ENCODE measurements at places on chromosomes 7 and 10.

- DNase-seq = no peak
These were observed 45.5 kb downstream of the AOC1 start for GRCh38 chr7:150897502-150898474.

DNA sequence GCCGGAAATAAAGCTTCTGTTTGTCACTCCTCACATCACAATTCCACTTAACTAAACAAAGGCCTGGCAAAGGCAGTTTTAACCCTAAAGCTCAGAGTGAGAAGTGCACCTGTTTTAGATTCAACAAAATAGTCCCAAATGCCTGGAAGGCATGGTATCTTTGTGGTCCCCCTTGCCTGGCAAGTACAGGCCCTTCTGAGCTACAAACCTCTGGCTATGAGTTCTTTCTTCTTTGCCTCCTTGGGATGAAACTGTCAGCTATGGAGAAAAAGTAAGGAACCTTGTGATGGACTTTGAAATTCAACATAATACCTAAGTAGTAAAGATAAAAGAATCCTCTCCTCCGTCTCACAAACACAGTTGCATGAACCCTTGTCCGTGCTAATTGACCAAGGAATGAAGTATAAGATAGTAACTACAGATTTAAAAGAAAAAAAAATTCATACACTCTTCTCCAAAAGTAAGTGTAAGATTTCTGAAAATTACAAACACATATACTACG lies 244.5 kb upstream of the ETV1 start:
- no peak for DNase-seq

DNA sequence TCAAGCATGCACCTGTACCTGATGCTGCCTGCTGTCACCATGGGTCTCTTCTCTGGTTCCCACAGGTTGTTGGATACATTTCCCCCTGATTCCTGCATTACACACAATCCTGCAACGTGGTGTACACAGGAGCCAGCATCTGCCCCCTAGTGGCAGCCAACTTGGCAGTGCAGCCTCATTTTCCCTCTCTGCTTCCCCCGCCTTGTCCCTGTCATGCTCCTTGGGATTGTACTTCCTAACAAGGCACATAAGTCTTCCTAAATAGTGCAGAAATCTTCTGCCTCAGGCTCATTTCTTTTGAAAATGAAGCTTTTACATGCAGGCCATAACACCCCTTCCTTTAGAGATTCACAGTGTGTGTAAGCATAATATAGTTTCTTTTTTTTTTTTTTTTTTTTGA lies 387.5 kb downstream of the CCSER2 start:
- DNase-seq = peak; percentile 1

DNA sequence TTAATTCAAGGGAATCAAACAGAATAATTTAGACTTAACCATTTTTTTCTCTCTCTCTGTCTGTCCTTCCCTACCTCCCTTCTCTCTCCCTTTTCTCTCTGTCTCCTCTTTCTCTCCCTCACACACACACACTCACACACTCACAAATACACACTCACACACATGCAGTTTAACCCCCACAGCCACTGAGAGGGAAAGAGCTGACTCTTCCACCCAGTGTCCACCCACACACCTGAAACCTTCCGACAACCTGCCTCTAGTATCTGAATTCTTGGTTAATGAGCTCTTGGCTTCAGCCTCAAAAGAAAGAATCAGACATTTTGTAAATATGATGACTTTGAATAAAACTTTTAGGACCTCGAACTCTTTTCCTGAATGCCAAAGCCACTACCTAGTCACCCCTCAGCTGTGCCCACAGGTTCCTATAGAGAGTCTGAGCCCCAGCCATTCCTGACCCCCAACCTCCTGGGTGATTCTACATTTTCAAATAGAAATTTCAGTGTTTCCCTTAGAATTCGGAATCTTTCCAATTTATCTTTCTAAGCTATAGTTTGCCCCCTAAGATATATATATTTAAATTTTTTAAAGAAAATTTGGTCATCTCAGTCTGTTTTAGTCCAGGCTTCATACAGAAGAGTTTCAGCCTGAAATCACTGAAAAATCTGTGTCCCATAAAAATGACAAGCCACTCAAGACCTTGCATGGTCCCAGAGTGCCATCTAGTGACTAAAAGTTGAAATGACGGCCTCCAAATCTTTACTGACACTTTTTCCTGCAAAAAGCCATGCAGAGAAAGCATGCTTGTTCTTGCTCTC lies 202.8 kb downstream of the IPMK start:
- DNase-seq = no peak

DNA sequence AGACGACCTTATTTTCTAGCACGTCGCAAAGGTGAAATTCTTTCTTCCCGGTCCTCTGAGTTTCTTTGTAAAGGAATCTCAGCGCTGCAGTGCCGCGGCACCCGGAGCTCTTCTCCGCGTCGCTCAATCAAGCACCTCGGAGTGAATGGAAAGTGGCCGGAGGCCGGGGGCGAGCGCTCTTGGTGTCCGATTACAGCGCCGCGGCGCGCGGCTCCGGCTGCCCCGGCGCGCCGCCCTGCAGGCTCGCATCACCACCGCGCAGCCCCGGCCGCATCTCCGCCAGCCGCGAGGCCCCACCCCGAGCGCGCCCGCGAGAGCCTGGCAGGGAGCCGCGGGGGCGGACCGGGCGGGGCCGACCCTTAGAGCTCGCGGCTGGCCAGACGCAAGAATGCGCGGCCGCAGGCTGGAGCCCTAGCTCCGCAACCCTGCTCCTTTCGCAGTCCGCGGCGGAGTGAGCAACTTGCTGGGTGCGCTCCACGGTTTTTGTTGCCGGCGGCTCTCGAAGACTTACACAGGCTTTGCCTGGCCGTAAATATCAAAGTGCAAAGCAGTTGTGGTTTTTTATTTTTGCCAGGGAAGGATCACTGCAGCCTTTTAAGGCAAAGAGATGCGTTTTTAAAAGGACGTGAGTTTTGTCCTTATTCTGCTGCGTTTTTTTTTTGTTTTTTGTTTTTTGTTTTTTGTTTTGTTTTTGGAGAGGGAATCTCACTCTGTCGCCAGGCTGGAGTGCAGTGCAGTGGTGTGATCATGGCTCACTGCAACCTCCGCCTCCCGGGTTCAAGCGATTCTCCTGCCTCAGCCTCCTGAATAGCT lies at the start of gene SEMA3C:
Gene SEMA3C (minus strand): TSS at position 143 of the 813 bp plus-strand sequence. CDS start 2,270 bp downstream, outside the sequence.
- peak; percentile 89 for DNase-seq

- no peak for DNase-seq
These were observed 61.3 kb downstream of the GFRA1 start for GRCh38 chr10:116211682-116212081.

- no peak for DNase-seq
These were observed 260.1 kb upstream of the LRRN3 start for GRCh38 chr7:110830778-110831177.

- DNase-seq = no peak
These were observed 15.1 kb downstream of the ADAM12 start for GRCh38 chr10:126373147-126373546.

DNA sequence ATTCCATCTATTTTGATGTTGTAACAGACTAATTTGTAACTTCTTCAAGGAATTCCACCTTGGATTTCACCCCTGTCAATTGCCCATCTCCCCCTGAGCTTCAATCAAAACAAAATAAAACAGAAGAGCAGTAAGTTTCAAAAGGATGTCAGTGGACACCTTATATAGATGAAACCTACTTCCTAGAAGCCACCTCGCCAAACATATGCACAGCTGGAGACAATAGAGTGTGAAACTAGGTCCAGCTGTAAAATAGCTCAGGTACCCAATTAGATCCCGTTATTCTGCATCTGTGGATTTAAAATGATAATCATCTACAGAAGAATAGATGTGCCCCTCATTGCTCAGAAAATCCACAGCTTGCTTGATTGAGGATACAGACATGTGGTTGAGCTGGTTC lies 598.6 kb downstream of the SH2D4B start:
- no peak for DNase-seq

GRCh38 chr10:75772153-75772887 lies 340.9 kb downstream of the LRMDA start:
- DNase-seq = no peak

DNA sequence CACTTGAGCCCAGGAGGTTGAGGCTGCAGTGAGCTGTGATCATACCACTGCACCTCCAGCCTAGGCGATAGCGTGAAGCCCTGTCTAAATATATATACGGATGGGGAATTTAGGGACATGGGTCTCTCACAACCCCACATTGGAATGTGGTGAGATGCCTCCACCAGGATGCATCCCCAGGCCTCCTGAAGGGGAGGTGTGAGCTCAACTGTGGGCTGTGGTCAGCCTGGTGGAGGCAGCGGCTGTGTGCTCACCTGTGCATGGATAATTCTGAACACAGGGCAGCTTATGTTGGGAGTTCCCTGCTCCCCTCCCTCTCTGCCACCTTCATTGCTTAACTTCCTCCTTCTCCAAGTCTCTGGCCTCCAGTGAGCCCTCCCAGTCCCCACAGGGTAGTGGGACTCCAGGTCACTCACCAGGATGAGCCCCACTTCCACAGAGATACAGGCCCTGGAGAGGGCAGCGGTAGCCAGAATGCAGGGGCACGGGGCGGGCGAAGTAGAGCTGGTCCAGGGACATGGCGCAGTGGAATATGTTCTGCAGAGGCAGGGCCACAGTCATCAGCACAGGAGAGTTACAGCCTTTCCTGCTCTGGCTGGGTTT lies 30.4 kb downstream of the PYROXD2 start:
- no peak for DNase-seq

- no peak for DNase-seq
These were observed 135.2 kb upstream of the GDF10 start for GRCh38 chr10:47164800-47165128.

DNA sequence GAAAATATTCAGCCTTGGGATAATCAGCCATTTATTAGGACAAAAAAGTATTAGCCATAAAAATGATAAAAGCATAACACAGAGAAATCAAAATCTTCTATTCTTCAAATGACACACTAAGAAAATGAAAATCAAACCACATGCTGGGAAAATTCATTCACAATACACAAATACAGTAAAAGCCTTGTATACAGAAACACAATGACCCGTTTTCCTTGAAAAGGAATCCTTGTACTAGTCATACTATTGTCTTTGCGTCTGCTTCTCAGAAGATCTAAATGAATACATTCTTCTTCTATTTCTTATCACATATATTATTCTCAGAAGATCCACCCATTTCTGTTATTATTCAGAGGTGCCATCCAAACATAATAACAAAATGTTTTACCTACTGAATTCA lies 749.1 kb downstream of the CNTNAP2 start:
- DNase-seq = no peak

DNA sequence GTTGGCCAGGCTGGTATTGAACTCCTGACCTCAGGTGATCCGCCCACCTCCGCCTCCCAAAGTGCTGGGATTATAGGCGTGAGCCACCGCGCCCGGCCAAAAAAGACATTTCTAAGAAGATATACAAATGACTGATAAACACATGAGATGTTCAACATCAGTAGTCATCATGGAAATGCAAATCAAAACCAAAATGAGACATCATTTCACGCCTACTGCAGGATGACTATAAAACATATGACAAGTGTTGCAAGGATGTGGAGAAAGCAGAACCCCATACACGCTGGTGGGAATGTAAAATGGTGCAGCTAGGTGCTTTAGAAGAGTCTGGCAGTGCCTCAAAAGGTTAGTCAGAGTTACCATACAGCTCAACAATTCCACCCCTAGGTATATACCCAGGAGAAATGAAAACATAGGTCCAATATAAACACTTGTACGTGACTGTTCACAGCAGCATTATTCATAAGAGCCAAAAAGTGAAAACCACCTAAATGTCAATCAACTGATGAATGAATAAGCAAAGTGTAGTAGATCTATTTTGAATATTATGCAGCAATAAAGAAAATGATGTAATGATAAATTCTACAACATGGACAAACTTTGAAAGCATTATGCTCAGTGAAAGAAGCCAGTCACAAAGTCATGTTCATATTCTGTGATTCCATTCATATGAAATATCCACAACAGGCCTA lies 24.5 kb downstream of the TMEM209 start:
- DNase-seq = no peak

DNA sequence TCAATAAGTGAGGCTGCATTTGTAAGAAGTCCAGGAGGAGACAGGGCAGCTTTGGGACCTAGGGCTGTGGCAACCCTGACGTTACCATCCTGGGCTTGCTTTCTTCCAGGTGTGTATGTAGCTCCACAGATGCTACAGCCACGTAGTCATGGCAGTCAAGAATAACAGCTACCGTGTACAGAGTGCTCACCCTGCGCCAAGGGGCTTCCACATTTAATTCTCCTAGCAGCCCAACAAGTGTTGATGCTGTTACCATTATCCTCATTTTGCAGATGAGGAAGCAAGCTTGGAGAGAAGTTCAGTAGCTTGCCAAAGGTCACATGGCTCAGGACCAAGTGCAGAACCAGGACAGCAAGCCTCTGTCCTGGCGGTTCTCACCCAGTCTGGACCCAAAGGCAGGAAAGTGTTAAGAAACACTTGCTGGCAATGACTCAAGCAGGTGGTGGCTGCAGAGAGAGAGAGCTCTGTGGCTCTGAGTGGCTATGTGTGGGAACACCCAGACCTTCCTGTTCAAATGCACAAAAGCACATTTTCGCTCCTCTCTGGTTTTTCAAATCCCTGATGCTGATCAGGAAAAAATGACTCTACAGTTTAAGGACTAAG lies 89.8 kb downstream of the CREM start:
- DNase-seq = no peak

DNA sequence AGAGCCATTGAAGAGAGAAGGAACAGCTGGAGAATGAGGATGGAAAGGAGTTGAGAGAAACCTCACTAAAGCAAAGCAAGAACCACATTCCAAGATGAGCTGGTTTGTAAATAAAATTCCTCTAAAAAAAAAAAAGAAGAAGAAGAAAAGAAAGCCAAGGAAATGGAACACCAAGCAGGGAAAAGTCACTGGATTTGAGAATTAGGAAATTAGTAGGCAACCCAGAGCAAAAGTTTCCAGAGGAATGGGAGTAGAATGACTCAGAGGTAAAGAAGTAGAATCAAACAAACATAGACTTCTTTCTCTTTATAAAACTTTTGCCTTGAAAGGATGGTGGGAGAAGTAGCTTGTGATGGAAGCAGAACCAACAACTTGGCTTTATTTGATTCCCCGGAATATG lies 3.9 kb downstream of the CH25H start:
- DNase-seq = no peak

- no peak for DNase-seq
These were observed 41.9 kb downstream of the ADRA2A start for GRCh38 chr10:111118758-111119157.

GRCh38 chr7:35878351-35878750 lies 77.5 kb downstream of the SEPTIN7 start:
- DNase-seq = no peak

GRCh38 chr7:101172854-101173751 lies 7.0 kb downstream of the NAT16 start:
- peak; percentile 65 for DNase-seq

- DNase-seq = no peak
These were observed 22.4 kb downstream of the GPR141 start for GRCh38 chr7:37705976-37706375.

- no peak for DNase-seq
These were observed 611.5 kb upstream of the IGFBP3 start for GRCh38 chr7:46532571-46532970.

GRCh38 chr10:71244431-71245419 lies 32.4 kb downstream of the UNC5B start:
- DNase-seq = no peak

GRCh38 chr10:33416209-33416608 lies 81.7 kb upstream of the NRP1 start:
- no peak for DNase-seq

- DNase-seq = no peak
These were observed 30.2 kb downstream of the KDM7A start for GRCh38 chr7:140146574-140146973.

Measured in DMS 273 treated with DMSO at 0.1 percent for 48 hours (cell line).